Stimulated activated memory B cell treated with anti-CD40 and anti-IgM and Interleukin-4, amounts not matched to agents 10 μg/mL and 1 μg/mL and 100 μg/mL, for 72 hours (primary cell): ENCODE measurements at places on chromosomes 1 and 21.

DNA sequence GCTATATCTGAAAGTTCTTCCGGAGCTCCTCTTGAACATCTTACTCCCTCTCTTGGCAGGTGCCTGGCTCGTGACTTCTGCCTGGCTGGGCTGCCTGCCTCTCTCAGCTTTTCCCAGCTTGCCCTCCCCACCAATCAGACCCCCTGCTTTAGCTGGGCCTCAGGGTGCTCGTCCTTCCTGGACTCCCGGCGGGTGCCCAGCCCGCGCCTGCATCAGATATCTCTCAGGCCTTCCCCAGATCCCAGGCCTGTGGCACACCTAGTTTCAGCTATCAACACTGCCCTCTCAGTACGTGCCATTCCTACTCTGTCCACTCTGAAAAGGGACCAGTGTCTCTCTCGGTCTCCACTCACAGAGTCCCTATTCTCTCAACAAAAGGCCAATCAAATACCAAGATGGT, 96.5 kb upstream of the CLDN14 start:
- peaks cover 14% of the 10 kb centered on the region for H3K27me3 ChIP-seq
- H3K4me3 ChIP-seq, result no peak overlapping the region
- H3K4me1 ChIP-seq, result peaks cover 7% of the 10 kb centered on the region
- no peaks in the 10 kb centered on the region for H3K36me3 ChIP-seq

DNA sequence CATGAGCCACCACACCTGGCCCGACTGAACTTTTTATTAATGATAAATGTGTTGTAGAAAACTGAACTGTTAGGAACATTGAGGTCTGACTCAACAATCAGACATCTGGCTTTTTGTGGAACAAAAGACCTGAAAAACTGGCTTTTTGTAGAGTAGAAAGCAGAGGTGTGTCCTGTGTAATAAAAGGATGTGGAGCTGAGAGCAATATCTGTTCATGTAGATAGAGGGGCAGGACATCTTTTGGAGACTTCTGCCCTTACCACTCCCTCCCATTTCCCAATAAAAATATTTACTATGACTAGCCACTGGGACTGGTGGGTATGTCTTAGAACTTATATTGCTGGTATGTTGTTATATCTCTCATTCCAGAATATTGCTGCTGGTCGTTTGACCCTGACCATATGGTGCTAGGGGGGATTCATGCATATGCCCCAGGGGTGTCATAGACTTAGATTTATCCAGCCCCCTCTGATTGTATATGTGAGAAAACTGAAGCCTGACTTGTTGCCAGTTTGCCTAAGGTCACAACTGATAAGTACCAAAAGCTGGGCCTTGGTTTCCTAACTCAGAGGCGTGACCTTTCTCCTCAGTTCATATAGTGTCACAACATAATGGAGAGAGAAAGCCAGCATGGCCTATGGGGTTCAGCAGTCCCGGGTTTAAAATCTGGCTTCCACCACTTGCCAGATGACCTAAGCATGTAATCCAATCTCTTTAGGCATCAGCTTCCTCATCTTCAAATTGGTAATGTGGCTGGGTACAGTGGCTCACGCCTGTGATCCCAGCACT, 33.5 kb upstream of the PIGV start:
- no peaks in the 10 kb centered on the region for H3K27me3 ChIP-seq
- H3K36me3 ChIP-seq, result peaks cover 32% of the 10 kb centered on the region
- H3K27ac ChIP-seq, result no peak overlapping the region
- no peak for ATAC-seq
- peaks cover 15% of the 10 kb centered on the region for H3K4me1 ChIP-seq
- no peak overlapping the region for H3K4me3 ChIP-seq

DNA sequence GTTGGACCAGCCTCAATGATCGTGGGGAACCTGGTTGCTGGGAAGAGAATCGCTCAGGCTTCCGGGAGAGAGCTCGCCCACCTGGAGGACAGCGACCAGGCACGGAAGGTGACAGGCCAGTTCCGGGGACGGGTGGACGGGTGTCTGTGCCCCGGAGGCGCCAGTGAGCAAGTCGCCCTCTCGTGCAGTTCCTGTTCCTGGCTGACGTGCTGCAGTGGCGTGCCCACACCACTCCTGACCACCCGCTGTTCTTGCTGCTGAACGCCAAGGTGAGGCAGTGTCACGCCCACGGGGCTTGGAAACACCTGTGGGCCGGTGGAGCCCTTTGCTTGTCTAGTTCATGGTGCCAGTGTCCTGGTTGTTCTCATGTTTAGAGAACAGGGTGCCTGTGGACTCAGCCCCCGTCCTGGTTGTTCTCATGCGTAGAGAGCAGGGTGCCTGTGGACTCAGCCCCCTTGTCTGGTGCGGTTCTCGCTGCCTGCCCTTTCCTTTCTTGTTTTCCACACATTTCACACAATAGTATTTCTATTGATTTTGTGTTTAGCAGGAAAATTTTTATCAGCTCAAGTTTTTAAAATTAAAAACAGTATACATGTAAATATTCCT, 53.1 kb downstream of the S100B start:
- H3K4me3 ChIP-seq, result peak overlapping the region; percentile 39
- peak overlapping the region; percentile 66 for H3K27ac ChIP-seq
- ATAC-seq, result peak; percentile 61
- H3K27me3 ChIP-seq, result no peaks in the 10 kb centered on the region
- H3K36me3 ChIP-seq, result peaks cover 71% of the 10 kb centered on the region

- peaks cover 43% of the 10 kb centered on the region for H3K27me3 ChIP-seq
- no peaks in the 10 kb centered on the region for H3K4me1 ChIP-seq
- no peaks in the 10 kb centered on the region for H3K36me3 ChIP-seq
- no peak overlapping the region for H3K4me3 ChIP-seq
Observed at GRCh38 chr1:51899022-51899421, 20.5 kb upstream of the NRDC start.

DNA sequence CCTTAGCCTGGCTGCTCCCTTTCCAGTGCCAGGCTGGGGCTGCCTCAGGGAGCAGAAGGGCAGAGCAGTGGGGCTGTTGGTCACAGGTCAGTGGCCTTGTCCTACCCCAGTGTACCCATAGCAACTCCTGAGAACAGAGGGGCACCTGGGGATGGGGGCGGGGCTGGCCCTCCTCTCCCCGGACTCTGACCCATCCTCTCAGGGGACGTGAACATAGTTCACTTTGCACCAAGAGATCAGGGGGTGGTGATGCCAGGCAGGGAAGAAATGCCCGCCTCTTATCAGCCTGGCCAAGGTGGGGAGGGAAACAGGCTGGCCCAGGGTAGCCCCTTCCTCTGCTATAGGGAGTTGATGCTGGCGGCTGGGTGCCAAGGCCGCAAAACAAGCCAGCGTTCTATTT, 4.9 kb downstream of the ETNK2 start:
- H3K4me1 ChIP-seq, result peaks cover 11% of the 10 kb centered on the region
- no peak overlapping the region for H3K4me3 ChIP-seq
- peaks cover 23% of the 10 kb centered on the region for H3K27me3 ChIP-seq

DNA sequence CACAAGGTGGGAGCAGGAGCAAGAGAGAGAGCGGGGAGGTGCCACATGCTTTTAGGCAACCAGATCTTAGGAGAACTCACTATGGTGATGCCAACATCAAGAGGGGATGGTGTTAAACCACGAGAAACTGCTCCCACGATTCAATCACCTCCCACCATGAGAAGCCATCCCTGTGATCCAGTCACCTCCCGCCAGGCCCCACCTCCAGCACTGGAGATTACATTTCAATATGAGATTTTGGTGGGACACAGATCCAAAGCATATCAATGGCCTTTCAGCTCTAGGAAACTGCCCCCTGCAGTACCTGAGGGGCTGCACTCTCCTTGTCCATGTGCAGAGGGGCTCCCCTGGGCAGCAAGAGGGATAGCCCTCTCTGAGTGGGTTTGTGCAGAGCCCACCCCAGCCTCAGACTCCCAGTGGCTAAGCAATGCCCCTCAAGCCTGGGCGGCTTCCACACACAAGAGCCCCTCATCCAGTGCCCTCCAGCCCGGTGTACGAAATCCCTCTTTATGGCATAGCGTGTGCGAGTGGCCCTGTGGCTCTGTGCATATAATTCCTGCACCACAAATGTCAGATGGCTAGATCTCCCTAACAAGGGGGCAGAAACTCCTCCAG, 15.5 kb upstream of the PRDM16 start:
- H3K4me1 ChIP-seq, result no peaks in the 10 kb centered on the region
- peaks cover 6% of the 10 kb centered on the region for H3K36me3 ChIP-seq
- peaks cover 49% of the 10 kb centered on the region for H3K27me3 ChIP-seq
- H3K4me3 ChIP-seq, result no peak overlapping the region
- no peak overlapping the region for H3K27ac ChIP-seq

- no peak for ATAC-seq
- peaks cover 9% of the 10 kb centered on the region for H3K36me3 ChIP-seq
- no peaks in the 10 kb centered on the region for H3K27me3 ChIP-seq
- H3K4me1 ChIP-seq, result peaks cover 72% of the 10 kb centered on the region
- H3K4me3 ChIP-seq, result no peak overlapping the region
Observed at GRCh38 chr1:2241820-2242219, 13.7 kb downstream of the SKI start.

- no peak overlapping the region for H3K27ac ChIP-seq
- no peak overlapping the region for H3K4me3 ChIP-seq
- H3K36me3 ChIP-seq, result no peaks in the 10 kb centered on the region
- no peaks in the 10 kb centered on the region for H3K4me1 ChIP-seq
- peaks cover 12% of the 10 kb centered on the region for H3K27me3 ChIP-seq
- ATAC-seq, result no peak
Observed at GRCh38 chr1:159753386-159753785, 27.4 kb upstream of the DUSP23 start.

DNA sequence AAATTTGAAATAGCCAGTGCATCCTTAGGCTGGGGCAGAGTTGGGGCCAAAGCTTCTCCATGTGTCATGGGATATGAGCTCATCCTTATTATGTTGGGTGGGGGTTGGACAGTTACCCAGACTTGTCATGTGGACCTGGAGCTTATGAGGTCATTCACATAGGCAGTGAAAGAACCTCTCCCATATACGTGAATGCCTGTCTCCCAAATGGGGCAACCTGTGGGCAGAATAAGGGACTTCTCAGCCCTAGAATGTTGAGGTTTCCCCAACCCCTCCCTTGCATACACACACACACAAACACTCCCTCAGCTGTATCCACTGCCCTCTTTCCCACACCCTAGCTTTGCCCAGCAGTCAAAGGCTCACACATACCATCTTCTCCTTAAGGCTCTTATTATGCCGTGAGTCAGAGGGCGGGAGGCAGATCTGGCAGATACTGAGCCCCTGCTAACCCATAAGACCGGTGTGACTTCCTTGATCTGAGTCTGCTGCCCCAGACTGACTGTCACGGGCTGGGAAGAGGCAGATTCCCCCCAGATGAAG, 2.3 kb upstream of the IVL start:
- H3K27ac ChIP-seq, result no peak overlapping the region
- no peak overlapping the region for H3K4me3 ChIP-seq
- ATAC-seq, result no peak
- H3K27me3 ChIP-seq, result peaks cover 43% of the 10 kb centered on the region
- no peaks in the 10 kb centered on the region for H3K36me3 ChIP-seq

DNA sequence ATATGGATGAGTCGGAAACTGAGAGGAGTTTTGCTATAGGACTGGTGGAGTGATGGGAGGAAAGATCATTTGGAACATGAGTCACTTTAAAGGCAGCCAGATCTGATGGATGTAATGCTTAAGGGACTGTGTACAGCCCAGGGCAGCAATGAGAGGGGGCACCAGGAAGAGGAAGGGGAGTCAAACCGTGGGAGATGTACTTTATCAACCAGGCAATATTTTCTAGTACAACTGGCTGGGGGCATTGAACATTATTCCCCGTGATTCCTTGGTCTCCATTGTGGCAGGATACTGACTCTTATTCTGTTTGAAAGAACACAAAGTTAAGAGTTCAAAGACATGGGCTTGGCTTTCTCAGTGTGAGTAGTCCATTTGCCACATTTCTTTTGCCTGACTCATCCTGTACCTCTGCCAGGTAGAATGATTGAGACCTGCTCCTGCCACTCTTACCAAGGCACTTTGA, 268.2 kb upstream of the NR5A2 start:
- no peaks in the 10 kb centered on the region for H3K36me3 ChIP-seq
- H3K4me1 ChIP-seq, result no peaks in the 10 kb centered on the region
- peaks cover 15% of the 10 kb centered on the region for H3K27me3 ChIP-seq
- ATAC-seq, result no peak
- no peak overlapping the region for H3K4me3 ChIP-seq
- no peak overlapping the region for H3K27ac ChIP-seq

- H3K27me3 ChIP-seq, result no peaks in the 10 kb centered on the region
- H3K4me3 ChIP-seq, result no peak overlapping the region
- H3K4me1 ChIP-seq, result peaks cover 24% of the 10 kb centered on the region
- ATAC-seq, result no peak
- H3K27ac ChIP-seq, result peak overlapping the region; percentile 1
Observed at GRCh38 chr1:59673573-59674450, 140.9 kb upstream of the HOOK1 start.

- peaks cover 13% of the 10 kb centered on the region for H3K36me3 ChIP-seq
- no peak overlapping the region for H3K27ac ChIP-seq
- no peak overlapping the region for H3K4me3 ChIP-seq
- no peak for ATAC-seq
Observed at GRCh38 chr1:246750752-246751151, 26.5 kb downstream of the SCCPDH start.

DNA sequence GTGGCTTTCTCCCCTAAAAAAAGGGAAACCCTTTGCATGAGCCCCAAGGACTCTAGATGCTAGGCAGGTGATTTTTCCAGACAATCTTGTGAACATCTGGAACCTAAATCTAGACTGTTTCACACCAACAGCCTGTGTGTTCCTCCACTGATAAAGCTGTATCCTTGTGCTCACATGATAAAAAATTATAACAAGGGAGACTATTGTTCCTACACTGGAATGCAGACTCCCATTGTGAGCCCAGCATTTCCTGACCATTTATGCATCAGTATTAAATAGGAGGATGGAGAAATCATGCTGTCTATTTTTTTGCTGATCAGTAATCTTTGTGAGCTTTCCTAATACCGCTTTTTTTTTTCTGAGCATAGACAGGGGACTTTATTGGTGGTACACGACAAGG, 52.5 kb downstream of the ZNF697 start:
- no peaks in the 10 kb centered on the region for H3K27me3 ChIP-seq
- H3K4me3 ChIP-seq, result no peak overlapping the region
- no peaks in the 10 kb centered on the region for H3K4me1 ChIP-seq
- H3K27ac ChIP-seq, result no peak overlapping the region
- ATAC-seq, result no peak
- no peaks in the 10 kb centered on the region for H3K36me3 ChIP-seq

GRCh38 chr1:71787699-71788098, 494.6 kb downstream of the NEGR1 start:
- no peak overlapping the region for H3K4me3 ChIP-seq
- no peaks in the 10 kb centered on the region for H3K27me3 ChIP-seq
- no peaks in the 10 kb centered on the region for H3K36me3 ChIP-seq
- H3K4me1 ChIP-seq, result no peaks in the 10 kb centered on the region
- no peak for ATAC-seq

GRCh38 chr1:119040906-119041305, 52.8 kb upstream of the TBX15 start:
- H3K4me3 ChIP-seq, result no peak overlapping the region
- no peak for ATAC-seq
- H3K4me1 ChIP-seq, result no peaks in the 10 kb centered on the region

GRCh38 chr1:162538815-162539431, 22.6 kb upstream of the UAP1 start:
- ATAC-seq, result no peak
- H3K36me3 ChIP-seq, result peaks cover 15% of the 10 kb centered on the region
- H3K27ac ChIP-seq, result no peak overlapping the region
- H3K27me3 ChIP-seq, result no peaks in the 10 kb centered on the region

GRCh38 chr1:233097546-233097945, 147.1 kb downstream of the NTPCR start:
- H3K4me1 ChIP-seq, result no peaks in the 10 kb centered on the region
- H3K36me3 ChIP-seq, result peaks cover 31% of the 10 kb centered on the region
- H3K27me3 ChIP-seq, result no peaks in the 10 kb centered on the region
- no peak overlapping the region for H3K27ac ChIP-seq
- ATAC-seq, result no peak
